Aorta (tissue), 5 donors: ENCODE measurements at places on chromosomes 7 and 10. TPM values are rescaled to one million over a fixed set of nuclear protein-coding genes. Genes with fewer than 3 reads are reported as not detected.

DNA sequence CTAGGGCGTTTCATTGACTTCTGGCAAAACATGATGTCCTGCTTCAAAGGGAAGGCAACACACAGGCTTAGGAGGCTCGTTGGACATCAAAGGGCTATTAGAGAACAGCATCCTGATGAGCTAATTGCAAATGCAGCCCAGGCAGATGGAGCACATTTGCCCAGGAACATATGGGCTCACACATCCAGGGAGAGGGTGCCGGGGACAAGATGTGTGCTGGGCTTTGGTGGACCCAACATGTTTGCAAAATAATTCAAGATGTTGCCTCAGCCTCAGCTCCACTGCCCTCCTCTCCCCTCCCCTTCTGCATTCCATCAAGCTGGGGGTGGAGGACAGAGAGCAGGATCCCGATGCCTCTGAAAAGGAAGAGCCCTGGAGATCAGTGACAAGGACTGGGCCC is 217.1 kb upstream of the ZMIZ1 start:
- no peaks in the 10 kb centered on the region for H3K4me1 ChIP-seq
- no peak overlapping the region for H3K4me3 ChIP-seq
- no peak overlapping the region for H3K27ac ChIP-seq
- no peak for DNase-seq
- H3K36me3 ChIP-seq = no peaks in the 10 kb centered on the region
- no peaks in the 10 kb centered on the region for H3K27me3 ChIP-seq

GRCh38 chr10:102285133-102285532 is 39.8 kb downstream of the GBF1 start:
- no peaks in the 10 kb centered on the region for H3K27me3 ChIP-seq
- H3K4me3 ChIP-seq = no peak overlapping the region
- no peaks in the 10 kb centered on the region for H3K36me3 ChIP-seq
- no peak for DNase-seq

GRCh38 chr10:44049301-44050015 is 335.4 kb downstream of the CXCL12 start:
- no peak overlapping the region for H3K27ac ChIP-seq
- H3K4me1 ChIP-seq = peaks cover 2% of the 10 kb centered on the region
- H3K4me3 ChIP-seq = no peak overlapping the region
- no peaks in the 10 kb centered on the region for H3K36me3 ChIP-seq

- H3K36me3 ChIP-seq = no peaks in the 10 kb centered on the region
- no peak overlapping the region for H3K27ac ChIP-seq
- no peak overlapping the region for H3K4me3 ChIP-seq
Measured at GRCh38 chr10:114000457-114001010, 43.1 kb upstream of the ADRB1 start.

DNA sequence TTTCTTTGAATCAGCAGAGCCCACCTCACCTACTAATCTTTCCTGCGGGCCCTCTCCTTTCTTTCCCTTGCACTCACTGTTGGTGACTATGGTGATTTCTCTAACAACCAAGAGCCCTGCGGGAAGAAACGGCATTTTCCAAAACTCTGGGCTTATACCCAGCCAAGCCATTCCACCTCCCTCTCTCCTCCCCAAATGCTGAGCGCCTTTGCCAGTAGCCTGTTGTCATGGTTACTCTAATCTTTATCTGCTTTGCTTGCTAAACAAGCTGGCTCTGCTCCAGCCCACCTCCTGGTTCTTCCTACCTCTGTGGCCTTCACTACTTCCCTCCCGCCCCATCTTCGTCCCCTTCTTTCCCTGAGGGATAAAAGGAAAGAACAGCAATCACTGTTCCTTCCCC is 86.7 kb downstream of the DGKI start:
- H3K4me3 ChIP-seq = no peak overlapping the region
- no peak for DNase-seq
- H3K4me1 ChIP-seq = peaks cover 3% of the 10 kb centered on the region
- no peaks in the 10 kb centered on the region for H3K36me3 ChIP-seq

GNG11 gene
- 9.8 TPM for total RNA-seq
